GM12892 (cell line): ENCODE measurements at places on chromosomes 5 and 9.

DNA sequence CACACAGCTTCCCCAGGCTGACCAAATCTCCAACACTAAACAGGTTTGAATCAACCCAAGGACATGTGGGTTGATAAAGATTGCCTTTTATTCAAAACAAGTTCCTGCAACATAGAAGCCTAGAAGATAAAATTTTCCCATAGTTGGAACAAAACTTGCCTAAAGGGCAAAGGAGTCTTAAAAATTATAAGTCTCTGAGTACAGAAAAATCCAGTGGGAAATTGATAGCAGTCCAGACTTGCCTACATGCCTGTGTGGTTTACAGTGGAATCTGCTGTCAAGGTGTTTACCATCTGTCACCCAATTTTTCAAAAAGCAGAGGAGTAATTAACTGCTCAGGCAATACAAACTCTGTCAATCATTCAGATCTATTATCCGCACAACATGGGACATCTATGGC is 168.2 kb downstream of the PPP2R2B start:
- no peak for DNase-seq

DNA sequence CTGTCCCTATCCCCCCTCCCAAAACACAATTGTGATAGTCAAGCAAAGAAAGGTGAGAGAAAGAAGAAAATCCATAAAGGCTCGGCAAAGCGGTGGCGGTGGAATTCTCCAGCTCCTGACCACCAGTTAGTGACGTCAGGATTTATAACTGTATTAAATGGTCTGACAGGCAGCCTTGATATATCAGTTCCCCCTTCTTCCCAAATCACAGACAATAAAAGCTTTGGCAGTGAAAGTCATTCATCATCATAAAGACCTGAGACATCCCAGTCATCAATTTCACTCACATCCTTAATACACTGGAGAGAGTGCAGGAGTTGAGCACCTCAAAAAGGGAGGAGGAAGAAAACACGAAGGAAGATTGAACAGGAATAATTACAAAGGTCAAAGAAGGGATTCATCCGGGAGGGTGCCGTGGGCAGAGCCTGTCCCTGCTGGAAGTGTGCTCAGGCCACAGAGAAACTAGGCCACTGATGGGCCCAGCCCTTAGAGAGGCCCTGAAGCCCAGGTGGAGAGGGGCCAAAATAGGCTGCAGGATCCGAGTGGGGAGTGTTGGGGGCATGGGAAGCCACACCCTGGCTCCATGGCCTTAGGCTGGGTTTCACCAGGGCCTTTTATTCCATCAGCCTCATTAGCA is 131.9 kb downstream of the PAX5 start:
- no peak for DNase-seq

GRCh38 chr5:171646102-171647042 is 139.2 kb upstream of the SMIM23 start:
- DNase-seq: no peak

- no peak for DNase-seq
Measured at GRCh38 chr5:139659695-139660101, 11.5 kb downstream of the CXXC5 start.

GRCh38 chr5:154197801-154198491 is 7.4 kb downstream of the GALNT10 start:
- DNase-seq: no peak

DNA sequence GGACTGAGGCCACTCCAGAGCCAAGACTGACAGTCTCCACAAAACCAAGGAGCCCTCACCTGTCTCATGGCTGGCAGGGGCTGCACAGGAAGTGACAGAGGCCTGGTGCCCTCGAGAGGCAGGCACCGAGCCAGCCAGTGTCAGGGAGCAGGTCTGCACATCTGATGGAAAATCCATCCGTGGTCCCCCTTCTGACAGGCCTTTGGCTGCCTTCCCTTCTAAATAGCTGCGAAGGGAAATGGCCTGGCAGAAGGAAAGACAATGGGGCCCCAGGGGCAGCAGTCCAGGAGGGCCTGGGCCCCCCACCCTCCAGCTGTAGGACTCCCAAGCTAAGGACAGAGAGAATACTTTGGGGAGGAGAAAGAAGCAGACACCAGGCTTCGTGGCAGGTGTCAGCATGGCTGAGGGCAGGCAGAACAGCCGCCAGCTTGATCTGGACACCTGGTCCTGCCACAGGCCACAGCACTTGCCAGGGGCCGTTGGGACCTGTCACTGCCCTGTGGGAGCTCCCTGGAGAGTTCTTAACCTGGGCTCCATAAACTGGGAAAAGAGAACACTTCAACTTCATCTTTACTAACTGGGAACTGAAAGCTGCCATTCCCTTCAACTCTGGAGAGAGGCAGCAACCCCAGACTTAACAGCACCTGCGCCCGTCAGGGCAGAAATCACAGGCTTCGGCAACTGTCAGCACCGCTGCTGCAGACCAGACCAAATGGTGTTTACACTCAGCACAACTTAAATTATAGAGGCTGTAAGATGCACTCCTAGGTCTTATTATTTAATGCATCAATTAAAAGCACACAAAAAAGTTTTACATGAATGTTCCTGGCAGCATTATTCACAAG is 22.0 kb downstream of the ADAMTS2 start:
- DNase-seq: no peak

GRCh38 chr5:123181394-123181801 is 92.4 kb downstream of the PRDM6 start:
- no peak for DNase-seq

DNA sequence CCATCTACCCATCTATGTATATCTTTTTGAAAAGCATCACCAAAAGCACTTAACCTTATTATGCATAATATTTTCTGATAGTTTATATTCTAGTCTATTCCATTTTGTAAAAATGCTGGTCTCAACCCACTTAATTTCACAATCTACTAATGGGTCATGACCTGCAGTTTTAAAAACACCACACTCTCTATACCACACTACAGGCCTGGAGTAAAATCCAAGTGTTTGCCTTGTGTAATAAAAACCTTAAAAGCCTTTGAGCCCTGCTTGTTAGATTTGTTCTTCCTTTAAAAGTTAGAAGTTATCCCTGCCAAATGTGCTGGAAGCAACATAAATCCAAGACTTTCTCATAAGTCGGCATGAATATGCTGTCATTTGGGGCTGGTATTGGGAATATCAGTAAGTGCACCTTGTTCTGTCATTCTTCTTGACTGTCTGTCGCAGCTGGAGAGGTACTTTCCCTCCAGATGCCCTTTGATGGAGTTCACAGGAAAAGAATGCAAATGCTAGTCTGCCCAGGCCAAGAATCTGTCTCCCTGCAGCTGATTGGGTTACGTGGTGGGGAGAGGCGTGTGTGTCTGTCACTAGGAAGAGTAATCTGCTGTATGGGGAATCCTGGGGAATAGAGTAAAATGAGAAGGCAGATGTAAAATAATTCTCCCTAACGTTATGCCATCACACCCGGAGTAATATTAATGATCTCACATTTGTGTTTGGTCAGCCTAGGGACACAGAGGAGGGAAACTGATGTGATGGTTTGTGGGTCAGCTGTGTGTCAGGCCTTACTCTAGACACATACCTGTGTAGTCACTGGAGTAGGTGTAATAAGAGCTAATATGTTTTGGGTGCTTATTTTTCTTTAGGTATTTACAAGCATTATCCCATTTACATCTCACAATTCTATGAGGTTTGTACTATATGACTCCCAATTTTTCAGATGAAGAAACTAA is 79.4 kb downstream of the ZNF366 start:
- no peak for DNase-seq

- no peak for DNase-seq
Measured at GRCh38 chr5:100609594-100609993, 74.4 kb downstream of the FAM174A start.

DNA sequence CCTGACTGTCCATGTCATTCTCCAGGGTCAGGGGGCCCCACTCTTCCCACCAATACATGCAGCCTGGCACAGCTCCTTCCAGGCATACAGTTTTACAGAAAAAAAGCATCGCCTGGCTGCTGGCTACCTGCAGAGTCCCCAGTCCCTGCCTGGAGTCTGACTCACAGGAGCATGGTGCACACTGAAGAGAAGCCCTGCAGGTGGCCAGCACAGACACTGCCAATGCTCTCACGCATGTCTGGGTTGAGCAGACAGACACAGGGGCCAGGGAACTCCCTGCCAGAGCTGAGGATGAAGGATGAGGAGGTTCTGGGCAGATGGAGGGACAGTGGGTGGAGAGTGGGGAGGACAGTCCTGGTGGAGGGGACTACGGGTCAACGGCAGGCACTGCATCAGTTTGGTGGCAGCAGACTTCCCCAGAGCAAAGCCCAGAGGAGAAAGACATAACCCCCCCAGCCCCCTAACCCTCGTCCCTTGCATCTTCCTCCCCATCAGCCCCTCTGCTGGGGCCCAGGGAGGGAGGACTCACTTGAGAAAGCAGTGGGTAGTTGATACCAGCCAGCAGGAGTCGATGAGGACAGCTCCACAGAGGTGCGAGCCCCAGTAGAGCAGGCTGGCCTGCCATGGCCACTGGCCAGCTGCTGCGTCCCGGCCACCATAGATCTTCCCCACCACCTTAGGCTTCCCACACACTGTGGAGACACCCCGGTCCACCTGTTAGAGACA is 72.9 kb upstream of the SPTLC1 start:
- DNase-seq: no peak

GRCh38 chr9:13555516-13555915 is 276.0 kb upstream of the MPDZ start:
- no peak for DNase-seq

GRCh38 chr5:150035139-150035895 is 34.8 kb downstream of the HMGXB3 start:
- no peak for DNase-seq

DNA sequence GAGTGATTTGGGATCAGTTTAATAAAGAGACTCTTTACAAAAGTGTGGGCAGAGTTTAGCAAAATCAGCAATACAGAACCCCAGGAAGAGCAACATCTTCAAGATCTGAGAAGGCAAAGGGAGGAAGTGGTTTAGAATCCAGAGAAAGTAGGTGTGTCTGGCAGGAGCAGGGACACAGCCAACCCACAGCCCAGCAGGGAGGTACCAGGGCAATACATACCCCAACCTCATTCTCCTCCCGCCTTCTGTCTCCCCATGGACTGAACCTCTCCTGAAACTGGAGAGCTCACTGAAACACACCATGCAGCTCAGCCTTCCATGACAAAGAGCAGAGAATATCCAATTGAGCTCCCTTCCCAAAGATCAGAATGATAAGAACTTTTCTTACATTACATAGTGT is 283.4 kb downstream of the PRELID2 start:
- DNase-seq: no peak

DNA sequence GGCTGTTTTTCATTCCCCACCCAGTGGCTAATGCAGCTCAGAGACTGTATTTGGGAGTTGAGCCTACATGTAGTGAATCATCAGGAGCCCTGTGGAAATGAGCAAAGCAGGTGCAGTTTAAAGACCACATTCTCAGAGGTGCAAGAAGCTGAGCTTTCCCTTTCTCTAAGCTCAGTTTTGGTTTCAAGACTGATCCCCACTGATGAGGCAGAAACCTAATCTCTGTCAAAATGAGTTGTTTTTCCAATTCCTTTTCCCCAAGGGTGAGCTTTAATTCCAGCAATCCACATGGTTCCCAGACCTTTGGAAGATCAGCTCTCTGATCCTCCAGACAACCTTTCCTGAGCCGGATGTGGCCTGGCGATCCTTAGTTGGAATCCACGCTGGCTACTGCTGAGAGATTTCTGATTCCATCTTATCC is 420.5 kb downstream of the EBF1 start:
- no peak for DNase-seq

- no peak for DNase-seq
Measured at GRCh38 chr5:143228597-143229293, 174.7 kb downstream of the NR3C1 start.

DNA sequence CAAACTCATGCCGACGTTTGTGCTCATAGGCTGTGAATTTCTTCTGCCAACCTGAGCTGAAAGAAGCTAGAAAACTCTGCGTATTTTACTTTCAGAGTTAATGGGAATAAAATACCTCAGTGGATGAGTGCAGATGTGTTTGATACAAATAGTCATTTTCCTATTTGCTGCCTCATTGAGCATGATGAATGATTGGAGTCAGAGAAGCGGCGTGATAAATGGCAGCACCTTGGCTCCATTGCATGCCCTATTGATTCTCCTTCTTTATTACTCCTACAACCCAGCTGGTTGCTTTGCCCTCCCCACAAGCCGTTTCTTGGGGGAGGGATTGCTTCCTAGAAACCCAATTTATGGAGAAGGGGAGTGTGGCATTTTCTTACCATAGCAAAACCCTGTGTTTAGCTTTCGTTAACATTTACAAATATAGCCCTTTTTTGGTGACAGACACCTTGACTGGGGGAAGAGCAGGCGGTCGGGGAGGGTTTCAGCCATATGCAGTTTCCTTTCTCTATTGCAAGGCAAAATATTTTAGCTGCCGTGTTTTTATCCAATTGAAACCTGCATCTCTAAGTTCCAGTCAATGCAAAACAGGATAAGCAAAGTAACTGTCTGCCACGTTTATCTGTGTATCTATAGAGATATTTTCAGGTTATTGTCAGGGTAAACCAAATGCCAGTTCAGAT is 93.1 kb upstream of the TBCA start:
- DNase-seq: no peak

DNA sequence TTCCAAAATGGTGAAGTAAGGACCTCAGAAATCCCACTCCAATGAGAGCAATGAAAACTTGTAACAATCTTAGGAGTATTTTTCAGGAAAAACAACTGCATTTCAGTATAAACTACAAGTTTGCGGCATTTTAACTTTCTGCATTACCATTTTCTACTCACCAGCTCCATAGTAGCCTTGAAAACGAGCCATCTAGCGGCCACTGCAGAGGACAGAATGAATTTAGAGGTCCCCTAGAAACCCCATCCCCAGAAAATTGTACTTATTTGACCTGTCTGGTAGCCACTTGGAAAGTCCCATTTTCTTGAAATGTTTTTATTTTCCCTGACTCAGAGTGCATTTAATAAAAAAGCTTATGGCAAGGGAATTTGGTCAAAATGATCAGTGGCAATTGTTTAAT is 205.4 kb upstream of the ITGA1 start:
- DNase-seq: no peak

DNA sequence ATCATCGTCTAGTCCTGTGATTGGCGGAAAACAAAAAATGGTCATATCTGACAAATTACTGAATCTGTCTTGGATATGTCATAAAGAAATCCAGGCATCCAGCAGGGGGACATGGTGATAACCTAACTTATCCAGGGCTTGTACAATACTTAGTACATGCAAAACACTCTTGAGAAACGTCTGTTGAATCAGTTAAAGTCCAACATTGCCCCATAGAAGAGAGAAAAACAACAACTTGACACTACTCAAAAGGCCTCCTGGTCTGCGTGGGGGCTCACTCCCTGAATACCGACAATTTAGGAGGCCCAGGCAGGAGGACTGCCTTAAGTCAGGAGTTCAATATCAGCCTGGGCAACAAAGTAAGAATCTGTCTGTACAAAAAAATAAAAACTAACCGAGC is 217.5 kb downstream of the DCP2 start:
- DNase-seq: no peak

DNA sequence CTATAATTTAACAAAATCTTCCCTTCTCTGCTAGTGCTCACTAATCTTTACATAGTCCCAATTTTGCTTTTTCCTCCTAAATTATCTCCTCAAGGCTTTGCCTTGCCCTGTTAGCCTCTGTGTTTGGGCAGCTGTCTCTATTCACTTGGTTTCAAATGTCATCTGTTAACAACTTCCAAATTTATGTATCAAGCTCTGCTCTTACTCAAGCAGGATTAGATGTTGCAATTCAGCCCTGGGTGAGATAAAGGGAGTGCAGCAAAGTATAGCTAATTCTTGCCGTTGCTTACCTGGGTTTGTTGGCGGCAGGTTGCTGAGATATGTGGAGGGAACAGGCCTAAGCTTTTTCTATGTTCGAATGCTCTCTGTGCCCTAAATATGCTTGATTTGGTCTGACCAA is 483.8 kb downstream of the DMAC1 start:
- no peak for DNase-seq
